Ammon's horn (tissue), 1 donor: ENCODE measurements at places on chromosomes 3 and 15.

GRCh38 chr15:38411902-38412301 lies 42.0 kb upstream of the FAM98B start:
- peak; percentile 4 for DNase-seq

- no peak for DNase-seq
Observed at GRCh38 chr15:77064539-77065308, 6.2 kb downstream of the TSPAN3 start.

DNA sequence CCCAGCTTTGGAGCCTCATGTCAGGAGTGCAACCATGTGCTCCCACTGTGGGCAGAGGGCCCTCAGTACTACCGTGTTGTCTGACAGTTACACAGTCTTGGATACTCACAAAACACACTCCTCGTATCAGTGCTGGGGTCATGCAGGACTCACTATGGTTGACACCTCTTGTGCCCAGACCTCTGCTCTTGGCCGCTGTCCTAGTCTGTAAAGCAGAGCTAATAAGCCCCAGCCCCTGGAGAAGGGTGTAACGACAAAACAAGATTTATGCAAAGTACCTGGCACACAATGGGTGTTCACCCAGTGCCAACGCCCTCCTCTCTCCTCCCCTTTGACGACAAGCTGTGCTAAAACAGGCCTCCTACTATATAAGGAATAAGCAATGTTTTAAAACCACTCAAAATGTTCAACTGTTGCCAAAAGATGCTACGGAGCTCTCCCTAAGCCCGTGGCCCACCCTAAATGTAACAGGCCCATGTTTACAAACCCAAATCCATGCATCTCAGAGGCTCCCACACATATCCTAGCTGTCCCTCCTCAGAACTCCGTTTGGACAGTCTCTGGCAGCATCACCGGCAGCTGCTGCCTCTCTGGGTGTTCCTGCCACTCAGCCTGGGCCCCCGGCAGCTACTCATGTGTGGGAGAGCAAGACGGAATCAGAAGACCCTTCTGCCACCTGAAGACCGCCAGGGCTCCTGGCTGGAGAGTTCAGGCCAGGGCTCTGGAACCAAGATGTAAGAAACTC lies 65.8 kb downstream of the MRPL46 start:
- DNase-seq = peak; percentile 9

GRCh38 chr15:55992769-55993110 lies 672 bp downstream of the NEDD4 start:
- DNase-seq = no peak

- peak; percentile 43 for DNase-seq
Observed at GRCh38 chr3:173584093-173584837, 186.7 kb downstream of the NLGN1 start.

DNA sequence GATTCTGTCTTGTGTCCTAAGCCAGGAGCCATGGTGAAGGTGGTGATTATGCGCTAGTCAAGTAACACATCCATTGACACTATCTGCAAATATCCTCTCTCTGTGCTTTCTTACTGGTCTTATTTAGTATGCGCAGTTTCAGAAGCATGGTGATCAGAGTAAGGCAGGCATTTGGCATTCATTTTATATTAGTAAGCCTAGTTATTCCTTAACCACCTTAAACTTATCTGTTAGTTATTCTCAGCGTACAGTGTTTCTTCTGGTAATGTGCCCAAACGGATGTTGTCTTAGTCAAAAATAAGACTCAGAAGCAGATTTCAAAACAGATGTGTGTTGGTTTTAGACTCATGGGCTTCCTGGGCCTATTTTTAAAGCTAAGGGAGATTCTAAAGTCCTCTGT lies 329.2 kb downstream of the GRM7 start:
- no peak for DNase-seq

DNA sequence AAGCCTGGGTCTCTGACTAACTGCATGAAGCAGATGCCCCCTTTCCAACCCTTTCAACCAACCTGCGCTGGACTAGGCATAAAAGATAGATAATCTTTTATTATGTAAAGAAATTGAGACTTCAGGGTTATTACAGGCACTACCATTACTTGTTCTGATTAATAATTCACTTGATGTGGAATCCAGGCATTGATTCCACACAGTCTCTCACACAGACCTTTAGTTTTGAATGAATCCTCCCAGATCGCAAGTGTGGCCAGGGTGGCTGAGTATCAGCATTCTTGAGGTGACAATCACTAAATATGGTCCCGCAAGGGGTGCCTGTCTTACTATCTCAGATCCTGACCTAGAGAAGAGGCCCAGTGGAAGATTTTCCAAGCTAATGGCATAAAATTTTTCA lies 368.9 kb upstream of the ONECUT1 start:
- DNase-seq = no peak

GRCh38 chr3:112560721-112561483 lies 860 bp downstream of the ATG3 start:
- DNase-seq = peak; percentile 72

GRCh38 chr3:128427872-128428822 lies 38.5 kb downstream of the DNAJB8 start:
- DNase-seq = no peak

GRCh38 chr15:48112242-48112641 lies 8.5 kb upstream of the SLC24A5 start:
- DNase-seq = peak; percentile 37

GRCh38 chr3:62183087-62183486 lies 190.3 kb downstream of the FEZF2 start:
- no peak for DNase-seq

- peak; percentile 87 for DNase-seq
Observed at GRCh38 chr3:136255672-136256406, 5.7 kb downstream of the PCCB start.

DNA sequence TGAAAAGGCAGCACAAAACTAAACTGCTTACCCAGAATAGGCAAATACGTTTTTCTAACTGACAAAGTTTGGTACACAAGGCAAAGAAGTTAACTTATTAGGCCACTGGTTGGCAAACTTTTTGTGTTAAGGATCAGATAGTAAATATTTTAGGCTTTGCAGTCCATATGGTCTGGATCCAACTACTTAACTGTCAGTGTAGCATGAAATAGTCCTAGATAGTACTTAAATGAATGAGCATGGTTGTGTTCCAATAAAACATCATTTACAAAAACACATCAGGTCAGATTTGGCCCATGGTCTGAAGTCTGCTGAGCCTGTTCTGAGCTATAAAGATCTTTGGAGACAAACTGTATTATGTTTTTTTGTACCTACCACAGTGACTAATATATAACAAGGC lies 136.9 kb downstream of the PCCB start:
- no peak for DNase-seq

DNA sequence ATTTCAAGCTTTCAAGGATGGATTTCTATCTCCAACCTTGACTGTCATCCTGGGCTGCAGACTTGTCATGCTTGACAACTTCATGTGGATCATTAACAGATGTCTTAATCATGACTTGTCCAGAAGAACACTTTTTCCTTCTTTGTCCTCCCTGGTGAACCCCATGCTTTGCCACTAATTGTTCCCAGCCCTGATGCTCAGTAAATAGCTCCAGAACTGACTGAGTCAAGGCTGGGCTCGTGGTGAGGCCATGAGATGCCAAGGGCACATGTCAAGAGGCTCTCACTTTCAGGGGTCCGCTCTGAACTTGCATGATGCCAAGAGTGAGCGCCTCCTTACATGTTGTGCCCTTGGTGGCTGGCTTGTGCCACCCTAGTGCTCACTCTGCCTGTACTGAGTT lies 48.9 kb upstream of the KY start:
- no peak for DNase-seq

- no peak for DNase-seq
Observed at GRCh38 chr3:62046326-62046725, 327.0 kb downstream of the FEZF2 start.

DNA sequence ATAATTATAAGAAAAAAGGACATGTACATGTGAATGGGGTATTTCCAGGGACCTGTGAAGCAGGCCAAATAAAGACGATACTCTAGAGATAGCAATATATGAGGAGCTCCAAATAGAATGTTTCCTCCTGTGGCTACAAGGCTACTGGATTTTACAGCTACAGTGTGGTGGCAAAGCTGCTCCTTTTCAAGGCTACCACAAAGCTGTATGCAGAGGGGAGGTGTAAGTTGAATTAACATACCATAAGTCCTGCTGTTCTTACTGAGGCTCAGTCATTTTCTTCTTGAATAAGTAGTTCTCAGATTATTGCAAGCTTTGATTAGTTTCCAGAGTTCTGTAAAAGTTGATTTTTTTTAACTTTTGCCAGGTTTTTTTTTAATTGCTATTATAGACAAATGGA lies 1184.6 kb upstream of the EPHA6 start:
- DNase-seq = no peak

- no peak for DNase-seq
Observed at GRCh38 chr3:9986230-9986725, 363 bp downstream of the EMC3 start.

DNA sequence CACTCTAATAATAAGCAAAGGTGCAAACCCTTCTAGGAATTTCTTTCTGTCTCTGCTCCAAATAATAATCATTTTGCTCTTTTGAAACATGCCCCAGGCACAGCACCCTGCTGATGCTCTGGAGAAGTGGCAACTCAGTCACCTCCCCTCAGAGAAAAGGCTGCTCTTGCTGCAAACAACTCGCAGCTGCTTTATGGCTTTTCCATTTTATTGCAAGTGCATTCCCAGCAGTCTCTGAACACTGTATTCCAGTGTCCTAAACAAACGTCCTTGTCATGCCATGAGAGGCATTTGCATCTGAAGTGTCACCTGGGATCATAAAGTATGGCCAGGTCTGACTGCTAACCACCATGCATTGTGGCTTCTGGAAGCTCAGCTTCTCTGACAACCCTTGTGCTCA lies 358.1 kb upstream of the TRIM42 start:
- DNase-seq = no peak

- DNase-seq = no peak
Observed at GRCh38 chr3:117688583-117688982, 979.0 kb downstream of the TUSC7 start.

GRCh38 chr3:45988804-45989203 lies 6.8 kb downstream of the FYCO1 start:
- no peak for DNase-seq

DNA sequence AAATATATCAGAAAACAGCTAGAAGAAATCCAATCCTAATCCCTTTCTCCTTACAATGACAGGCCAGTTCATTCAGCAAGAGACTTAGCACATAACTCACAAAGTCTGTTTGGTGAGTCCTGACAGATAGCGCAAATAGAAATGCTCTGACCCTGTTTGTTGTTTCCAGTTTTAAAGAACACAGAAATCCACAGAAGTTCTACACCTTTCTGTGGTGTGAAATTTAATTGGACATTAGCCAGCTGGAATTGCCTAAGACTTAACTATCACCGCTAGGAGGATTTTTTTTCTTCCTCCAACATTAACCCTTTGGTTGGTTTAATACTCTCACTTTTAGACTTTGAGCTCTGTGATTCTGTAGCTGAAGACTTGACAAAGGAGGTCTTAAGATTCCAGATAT lies 30.8 kb downstream of the HDC start:
- DNase-seq = no peak

- peak; percentile 13 for DNase-seq
Observed at GRCh38 chr15:51726302-51727073, 11.0 kb downstream of the LYSMD2 start.

DNA sequence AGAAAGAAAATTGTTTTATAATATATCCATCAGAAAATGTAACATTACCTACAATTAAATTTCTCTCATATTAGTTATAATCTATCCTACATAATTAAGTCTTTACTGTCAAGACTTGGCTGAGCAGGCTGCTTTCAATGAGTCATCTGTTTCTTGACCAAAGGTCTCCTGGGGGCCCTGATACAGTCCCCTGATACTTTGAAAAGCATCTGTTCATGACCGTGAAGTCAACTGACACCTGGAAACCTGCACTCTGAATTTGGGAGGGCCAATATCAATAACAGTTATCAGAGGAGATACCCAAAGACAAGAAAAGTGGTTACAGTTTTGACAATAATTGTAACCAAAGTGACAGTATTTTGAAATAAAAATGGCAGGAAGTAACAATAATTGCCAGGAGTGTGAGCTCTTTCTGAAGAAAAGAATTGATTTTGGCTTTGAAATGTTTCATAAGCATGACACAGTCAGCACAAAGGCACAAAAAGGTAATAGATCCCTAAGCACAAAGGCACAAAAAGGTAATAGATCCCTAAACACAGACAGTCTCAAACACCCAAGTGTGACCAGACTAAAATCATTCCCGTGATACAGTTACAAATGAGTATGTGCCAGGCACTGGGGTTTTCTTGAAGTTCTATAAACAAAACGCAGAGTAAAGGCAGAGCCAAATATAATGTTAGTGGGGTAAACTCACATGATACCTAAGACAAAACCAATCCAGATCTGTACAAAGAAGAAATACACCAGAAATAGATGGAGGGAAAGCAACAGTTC lies 260.7 kb downstream of the PLOD2 start:
- DNase-seq = no peak

- DNase-seq = peak; percentile 81
Observed at GRCh38 chr15:65512807-65513416, 4.6 kb downstream of the DPP8 start.

- DNase-seq = no peak
Observed at GRCh38 chr3:101879102-101879501, 29.8 kb downstream of the NFKBIZ start.

DNA sequence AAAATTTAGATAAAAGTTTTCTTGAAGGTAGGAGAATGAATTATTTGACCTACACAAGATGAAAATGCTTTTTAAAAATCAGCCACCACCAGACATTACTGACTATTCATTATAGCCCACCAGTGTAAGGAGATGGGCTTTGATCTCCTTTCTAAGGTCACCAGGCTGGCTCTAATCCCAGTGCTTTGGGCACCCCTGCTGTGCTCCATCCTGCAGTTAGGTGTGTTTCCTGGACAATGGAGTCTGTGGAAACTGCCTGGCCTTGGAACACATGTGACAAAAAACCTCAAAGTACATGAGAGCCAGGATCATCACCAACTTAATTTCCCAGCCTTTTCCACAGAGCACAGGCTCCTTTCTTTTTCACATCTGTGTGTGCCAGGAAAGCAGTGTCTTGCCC lies 260.9 kb downstream of the CHST2 start:
- DNase-seq = no peak

- DNase-seq = no peak
Observed at GRCh38 chr3:45283471-45283870, 57.4 kb upstream of the TMEM158 start.

- no peak for DNase-seq
Observed at GRCh38 chr15:91255670-91256192, 155.7 kb downstream of the SV2B start.

- no peak for DNase-seq
Observed at GRCh38 chr3:155549087-155549486, 195.8 kb downstream of the PLCH1 start.

- no peak for DNase-seq
Observed at GRCh38 chr3:126084768-126085180, 850 bp upstream of the SLC41A3 start.

DNA sequence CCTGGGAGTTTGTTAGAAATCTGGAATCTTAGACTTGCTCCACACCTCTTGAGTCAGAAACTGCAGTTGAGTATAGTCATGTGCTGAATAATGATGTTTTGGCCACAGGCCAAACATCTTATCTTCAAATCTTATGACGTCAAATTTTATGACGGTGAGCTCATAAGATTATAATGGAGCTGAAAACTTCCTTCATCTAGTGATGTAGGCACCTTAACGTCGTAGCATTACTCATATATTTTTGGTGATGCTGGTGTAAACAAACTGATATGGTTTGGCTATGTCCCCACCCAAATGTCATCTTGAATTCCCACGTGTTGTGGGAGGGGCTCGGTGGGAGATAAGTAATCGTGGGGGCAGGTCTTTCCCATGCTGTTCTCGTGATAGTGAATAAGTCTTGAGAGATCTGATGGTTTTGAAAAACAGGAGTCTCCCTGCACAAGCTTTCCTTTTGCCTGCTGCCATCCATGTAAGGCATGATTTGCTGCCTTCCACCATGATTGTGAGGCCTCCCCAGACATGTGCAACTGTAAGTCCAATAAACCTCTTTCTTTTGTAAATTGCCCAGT lies 268.0 kb upstream of the PROK2 start:
- no peak for DNase-seq
